ENCODE measurements at places on chromosomes 6 and 20.

DNA sequence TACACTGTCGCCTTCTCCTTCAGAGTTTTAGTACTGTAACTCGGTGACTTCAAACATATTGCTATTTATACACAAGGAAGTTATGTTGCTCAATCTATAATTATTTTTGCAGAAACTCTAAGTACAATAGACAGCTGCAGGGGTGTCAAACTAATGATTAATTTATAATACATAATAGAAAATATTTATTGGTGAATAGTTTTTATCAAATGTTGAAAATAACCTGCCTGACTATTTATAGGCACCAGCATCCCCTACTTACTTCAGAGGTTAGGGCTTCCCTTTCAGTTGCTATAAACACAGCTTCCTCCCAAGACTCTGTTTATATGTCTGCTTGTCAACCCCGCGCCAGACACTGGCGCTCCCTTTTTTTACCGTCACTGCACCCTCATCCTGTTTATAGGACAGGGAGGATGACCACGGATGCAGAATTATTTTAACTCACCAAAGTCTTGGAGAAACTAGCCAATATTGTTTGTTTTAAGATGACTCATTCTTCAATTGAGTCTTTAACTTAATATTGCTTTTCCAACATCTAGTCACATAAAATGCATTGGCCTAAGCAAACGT is 225.0 kb downstream of the ALDH8A1 start:
- DNase-seq, result peak; percentile 51

- DNase-seq, result no peak
These were observed 99.0 kb downstream of the CAP2 start for GRCh38 chr6:17492350-17492749.

GRCh38 chr6:163036160-163036645 is 308.4 kb downstream of the PACRG start:
- DNase-seq, result no peak

- DNase-seq, result no peak
These were observed 2.8 kb downstream of the SLC12A5 start for GRCh38 chr20:46031701-46032254.

GRCh38 chr20:43554369-43554768 is 4.5 kb upstream of the SGK2 start:
- DNase-seq, result no peak

GRCh38 chr6:168962886-168963285 is 290.8 kb downstream of the THBS2 start:
- DNase-seq, result peak; percentile 45

GRCh38 chr6:1762203-1762602 is 152.5 kb downstream of the FOXC1 start:
- no peak for DNase-seq

DNA sequence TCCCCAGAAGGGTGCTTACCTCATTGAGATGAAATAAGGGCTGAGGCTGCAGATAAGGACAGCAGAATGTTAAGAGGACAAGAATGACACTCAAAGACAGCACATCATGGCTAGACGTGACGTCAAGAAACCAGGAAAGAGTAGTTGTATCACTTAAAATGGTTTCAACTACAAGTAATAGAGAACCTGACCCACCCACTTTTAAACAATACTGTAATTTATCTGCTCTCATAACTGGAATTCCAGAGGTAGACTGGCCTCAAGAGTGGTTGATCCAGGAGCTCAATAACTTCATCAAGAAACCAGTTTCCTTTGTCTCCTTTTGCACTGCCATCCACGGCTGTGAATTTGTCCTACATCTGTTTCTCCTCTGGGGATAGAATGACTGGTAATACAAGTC is 187.1 kb downstream of the EYA4 start:
- DNase-seq, result no peak

GRCh38 chr6:70375166-70375565 is 38.1 kb upstream of the FAM135A start:
- DNase-seq, result peak; percentile 75

- DNase-seq, result peak; percentile 4
These were observed 199.1 kb downstream of the ERMARD start for GRCh38 chr6:169950558-169950957.

DNA sequence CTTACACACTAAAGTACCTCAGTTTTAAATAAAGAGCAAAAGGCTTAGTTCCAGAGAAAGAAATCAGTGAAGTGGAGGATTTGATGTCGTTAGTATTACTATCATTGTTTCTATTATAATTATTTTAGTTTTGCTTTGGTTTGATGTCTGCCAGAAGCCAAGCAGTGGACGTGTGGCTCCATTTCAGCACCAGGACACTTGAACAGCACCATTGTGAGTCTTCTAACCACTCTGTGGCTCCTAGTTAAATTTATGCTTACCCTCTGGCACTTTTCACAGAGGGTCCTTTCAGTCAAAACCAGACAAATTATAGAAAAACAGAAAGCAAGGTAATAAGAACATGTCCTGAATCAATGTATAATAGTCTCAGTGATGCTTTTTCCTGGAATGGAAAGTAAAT is 3.4 kb downstream of the COL9A1 start:
- no peak for DNase-seq

DNA sequence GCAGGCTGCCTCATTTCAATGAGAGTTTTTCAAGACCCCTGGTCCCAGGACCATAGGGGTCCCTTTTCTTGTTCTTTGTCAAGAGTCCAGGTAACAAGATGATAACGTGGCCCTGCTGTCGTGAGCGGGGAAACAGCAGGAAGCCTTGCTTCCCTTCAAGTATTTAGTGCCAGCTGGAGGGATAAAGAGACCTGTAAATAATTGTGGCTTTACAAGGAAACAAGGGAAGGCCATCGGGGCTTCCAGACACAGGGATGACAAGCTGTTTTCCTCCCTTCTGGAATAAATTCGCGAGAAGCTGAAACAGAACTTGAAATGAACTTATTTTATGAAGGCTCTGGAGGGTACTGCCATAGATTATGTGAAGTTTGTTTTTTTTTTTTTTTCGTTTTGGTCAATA is 163.2 kb downstream of the SYNDIG1 start:
- DNase-seq, result no peak

DNA sequence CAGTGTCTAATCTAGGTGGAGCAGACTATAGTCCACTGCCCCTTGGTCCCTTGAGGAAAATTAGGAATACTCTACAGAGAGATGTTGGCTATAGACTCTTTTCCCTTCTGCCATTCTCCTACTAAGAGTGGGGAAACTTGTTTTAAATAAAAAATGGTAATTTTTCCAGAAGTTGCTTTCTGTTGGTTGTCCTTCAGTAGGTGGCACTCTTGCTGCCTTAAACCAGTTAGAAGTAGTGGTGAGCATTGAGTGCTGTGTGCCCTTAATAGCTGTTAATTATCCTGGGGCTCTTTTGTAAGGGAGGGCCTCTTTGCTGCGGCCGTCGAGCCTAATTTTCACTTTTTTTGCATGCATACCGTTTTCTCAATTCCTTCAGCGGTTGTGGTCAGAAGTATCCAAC is 2.8 kb downstream of the CMTR1 start:
- DNase-seq, result no peak
